ENCODE measurements at places on chromosomes 11 and 22.

DNA sequence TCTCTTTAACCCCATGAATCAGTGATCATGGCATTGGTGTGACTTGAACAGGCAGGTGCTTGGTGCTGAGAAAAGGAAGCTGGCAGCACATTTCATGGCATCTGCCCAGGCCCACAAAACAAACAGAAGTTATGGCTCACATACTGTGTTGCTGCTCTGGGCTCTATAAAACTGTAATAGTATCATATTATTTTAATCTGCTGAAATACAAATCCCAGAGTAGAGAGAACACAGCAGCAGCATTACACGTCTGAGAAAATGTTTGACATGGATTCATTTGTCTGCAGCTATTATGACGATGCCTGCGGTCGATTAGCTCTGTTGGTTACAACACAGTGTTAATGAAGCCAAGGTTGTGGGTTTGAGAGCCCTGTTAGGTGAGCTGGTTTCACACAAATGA is 80.8 kb downstream of the ALX4 start:
- no peak for DNase-seq

GRCh38 chr11:102114032-102114431 is 3.8 kb downstream of the YAP1 start:
- DNase-seq = no peak

- DNase-seq = no peak
These were observed 16.4 kb upstream of the SLC25A1 start for GRCh38 chr22:19194766-19195536.

DNA sequence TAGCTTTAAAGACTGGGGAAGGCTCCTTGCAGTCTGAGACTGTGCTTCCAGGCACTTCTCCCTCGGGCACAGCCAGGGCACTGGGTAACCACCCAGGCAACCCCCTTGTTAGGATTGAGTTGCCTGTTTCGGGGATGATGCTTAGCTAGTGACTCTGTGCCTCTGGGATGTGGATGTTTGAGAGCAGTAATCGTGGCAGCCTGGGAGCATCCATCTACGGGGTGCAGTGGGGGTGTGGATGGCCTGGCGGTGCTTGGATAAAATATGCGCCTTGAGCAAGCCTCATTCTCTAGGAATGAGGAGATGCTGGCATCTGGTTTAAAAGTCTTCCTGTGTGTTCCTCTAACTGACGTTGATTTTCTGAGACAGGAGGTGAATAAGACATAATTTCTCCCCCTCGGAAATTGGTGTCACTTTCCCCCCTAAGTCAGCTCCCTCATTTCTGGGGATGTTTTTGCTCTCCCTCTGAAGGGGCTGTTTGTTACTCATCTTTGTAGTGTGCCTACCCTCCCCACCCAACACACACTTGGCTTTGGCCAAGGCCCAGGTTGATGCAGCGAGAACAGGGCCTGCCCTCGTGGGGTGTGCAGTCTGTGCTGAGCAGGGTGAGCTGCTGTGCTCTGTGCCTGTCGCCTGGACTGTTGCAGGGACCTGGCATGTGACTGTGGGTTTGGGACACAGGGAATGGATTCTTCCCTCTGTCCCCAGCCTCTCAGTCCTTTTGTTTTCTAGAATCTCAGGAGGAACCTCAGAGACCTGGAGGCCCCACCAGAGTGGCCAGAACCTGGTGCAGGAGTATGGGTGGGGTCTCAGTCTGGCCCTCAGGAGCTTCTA is 2.0 kb downstream of the GNAZ start:
- DNase-seq = no peak

DNA sequence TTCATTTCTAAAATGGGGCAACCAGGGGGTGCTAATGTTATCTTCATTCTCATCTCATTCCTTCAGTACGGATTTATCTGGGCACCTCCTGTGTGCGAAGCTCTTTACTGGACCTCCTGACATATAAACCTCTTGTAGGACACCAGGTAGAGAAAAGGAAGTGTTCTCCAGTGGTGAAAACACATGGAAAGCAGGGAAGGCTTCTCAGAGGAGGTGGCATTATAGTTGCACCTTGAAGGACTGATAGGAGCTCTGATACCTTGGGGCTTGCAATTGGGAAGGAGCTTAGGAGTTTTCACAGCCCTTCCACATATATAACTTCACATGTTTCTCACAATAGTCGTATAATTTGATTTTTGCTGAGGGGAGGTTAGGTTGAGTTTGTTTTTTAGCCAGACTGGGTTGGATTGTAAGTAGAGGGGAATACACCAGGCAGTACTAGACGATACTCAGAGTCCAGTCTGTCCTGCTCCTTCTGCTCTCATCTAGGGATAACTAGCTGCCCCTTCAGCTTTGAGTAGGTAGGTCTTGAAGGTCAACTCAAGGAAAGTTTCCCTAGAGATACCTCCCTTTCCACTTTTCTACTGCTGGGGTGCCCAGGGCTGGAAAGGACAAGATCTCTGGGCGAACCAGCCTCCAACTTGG is 34.0 kb upstream of the ALX4 start:
- DNase-seq = no peak

GRCh38 chr11:101487775-101488174 is 96.0 kb downstream of the TRPC6 start:
- DNase-seq = no peak

DNA sequence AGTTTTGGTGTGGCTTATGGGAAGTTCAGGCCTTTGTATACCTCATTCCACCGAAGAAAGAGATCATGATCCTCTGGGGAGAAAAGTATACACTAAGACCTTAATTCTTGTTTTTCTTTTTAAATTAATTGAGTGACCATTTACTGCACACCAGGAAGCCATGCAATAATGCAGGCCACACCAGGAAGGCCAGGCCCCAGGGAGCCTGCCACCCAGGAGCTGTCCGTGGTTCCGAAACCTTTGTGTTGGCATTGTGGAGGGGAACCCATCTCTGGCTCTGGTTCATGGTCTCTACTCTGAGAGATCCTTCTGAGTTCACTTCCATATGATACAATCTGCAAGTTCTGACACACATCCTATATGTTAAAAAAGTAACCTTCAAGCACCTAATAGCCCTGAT is 291.8 kb downstream of the MIAT start:
- DNase-seq = no peak

- no peak for DNase-seq
These were observed 142.1 kb downstream of the WNT11 start for GRCh38 chr11:76064192-76064591.

- DNase-seq = no peak
These were observed 78.9 kb upstream of the POU2AF2 start for GRCh38 chr11:111166598-111166997.

GRCh38 chr11:61713906-61714305 is 33.7 kb downstream of the DAGLA start:
- DNase-seq = no peak

- DNase-seq = no peak
These were observed 938 bp downstream of the FXYD6 start for GRCh38 chr11:117875382-117876058.

DNA sequence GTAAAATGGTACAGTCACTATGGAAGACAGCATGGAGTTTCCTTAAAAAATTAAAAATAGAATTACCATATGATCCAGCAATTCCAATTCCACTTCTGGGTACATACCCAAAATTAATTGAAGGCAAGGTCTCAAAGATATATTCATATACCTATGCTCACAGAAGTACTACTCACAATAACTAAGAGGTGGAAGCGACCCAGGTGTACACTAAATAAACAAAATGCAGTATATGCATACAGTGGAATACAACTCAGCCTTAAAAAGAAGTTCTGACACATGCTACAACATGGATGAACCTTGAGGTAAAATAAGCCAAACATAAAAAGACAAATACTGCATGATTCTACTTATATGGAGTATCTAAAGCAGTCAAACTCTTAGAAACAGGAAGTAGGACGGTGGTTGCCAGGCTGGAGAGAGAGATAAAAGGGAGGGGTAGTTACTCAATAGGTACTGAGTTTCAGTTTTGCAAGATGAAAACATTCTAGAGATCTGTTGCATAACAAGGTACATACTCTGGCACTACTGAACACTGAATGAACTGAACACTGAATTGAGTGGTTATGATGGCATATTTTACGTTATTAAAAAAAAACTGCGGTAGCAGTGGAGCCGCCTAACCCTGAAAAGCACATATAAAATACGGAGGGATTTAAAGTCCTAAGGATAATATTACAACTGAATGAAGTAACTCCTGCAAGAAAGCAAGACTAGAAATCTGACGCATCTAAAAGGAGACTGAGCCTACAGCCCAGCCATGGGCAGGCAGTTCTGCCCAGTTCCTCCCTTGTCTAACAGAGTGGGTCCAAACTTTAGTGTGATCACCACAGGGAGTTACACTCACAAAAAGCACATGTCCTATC is 12.8 kb downstream of the DGCR2 start:
- DNase-seq = no peak

- no peak for DNase-seq
These were observed 8.1 kb downstream of the CCDC15 start for GRCh38 chr11:124961972-124962609.

DNA sequence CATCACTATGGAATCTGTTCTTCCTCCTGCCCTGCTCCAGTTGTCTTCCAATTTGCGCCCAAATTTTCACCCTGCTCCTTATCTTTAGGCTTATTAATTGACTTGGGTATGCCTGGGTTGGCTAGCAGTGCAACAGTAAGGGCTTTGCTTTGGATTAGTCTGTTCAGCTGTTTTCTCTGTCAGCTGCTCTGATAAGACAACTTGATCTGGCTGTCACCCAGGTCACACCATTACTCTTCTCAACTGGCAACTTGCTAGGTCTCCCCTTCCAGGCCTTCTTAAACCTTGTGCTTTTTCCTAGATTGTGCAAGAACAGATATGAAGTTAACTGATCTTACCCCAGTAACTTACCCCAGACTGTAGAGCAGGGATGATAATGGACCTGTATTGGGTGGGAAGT is 357.8 kb upstream of the LARGE1 start:
- no peak for DNase-seq

DNA sequence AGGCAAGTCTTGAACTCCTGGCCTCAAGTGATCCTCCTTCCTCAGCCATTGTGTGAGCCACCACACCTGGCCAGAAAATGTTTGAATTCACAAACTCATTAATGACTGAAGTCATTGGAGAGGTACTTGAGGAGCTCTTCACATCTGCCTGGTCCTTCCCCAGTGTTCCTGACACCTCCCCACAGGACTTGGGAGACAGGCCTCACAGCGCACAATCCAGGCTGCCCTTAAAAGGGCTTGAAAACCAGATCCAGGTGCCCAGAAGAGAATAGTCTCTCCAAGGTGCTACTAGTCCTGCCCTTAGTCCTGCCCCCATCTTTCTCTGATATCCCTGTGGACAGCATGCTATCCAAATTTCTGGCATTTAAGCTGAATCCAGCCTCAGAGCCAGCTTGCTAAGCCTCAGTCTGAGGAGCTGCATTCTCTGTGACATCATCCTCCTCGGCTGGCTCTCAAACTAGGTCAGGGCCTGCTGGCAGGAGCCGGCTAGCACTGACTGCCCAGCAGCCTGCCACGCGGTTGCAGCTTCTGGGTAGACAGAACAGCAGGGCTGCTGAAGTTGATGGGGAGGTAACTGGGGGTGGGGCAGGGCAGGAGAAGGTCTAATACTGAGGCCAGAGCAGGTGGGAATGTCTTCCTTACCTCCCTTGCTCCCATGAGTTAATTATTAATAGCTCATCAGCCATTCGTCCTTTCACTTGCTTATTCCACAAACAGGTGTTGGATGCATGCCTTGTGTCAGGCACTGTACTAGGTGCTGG is 35.3 kb upstream of the NECTIN1 start:
- DNase-seq = no peak

DNA sequence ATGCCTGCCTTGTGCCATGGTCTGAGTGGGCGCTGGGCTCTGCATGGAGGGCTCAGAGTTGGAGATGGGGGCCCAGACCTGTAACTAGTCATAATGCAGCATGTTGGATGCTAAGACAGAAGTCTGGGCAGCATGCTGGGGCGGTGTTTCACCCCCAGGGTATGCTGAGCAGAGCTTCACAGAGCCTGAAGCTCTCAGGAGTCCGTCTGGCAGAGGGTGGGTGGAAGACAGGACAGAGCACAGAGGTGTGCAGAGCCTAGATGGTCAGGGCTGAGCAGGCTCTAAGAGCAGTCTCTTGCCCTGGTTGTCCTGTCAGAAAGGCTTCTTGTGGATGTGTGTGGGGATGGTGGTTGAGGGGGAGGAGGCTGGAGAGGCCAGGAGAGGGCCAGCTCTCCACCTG is 7.2 kb downstream of the TAF6L start:
- DNase-seq = no peak
